ENCODE measurements at places on chromosomes 7 and 10. TPM values are rescaled to one million over a fixed set of nuclear protein-coding genes. Genes with fewer than 3 reads are reported as not detected.

GSDME gene
- 0.85 TPM for polyA plus RNA-seq

RARRES2 gene
- 478 TPM for polyA plus RNA-seq

TBX20 gene
- polyA plus RNA-seq, result not detected

ZNF212 gene
- polyA plus RNA-seq, result 8.2 TPM

C10orf62 gene
- polyA plus RNA-seq, result 0.10 TPM

RBP3 gene
- not detected for polyA plus RNA-seq

FOXP2 gene
- 2.0 TPM for polyA plus RNA-seq

GOLGA7B gene
- 0.43 TPM for polyA plus RNA-seq

ICA1 gene
- 21.6 TPM for polyA plus RNA-seq

HYAL4 gene
- not detected for polyA plus RNA-seq

STEAP2 gene
- polyA plus RNA-seq, result 11.4 TPM

BAMBI gene
- 4.2 TPM for polyA plus RNA-seq

TMEM229A gene
- not detected for polyA plus RNA-seq

IL6 gene
- 80.3 TPM for polyA plus RNA-seq

ATRNL1 gene
- polyA plus RNA-seq, result 0.34 TPM

PRPS1L1 gene
- not detected for polyA plus RNA-seq
